AG04450 (cell line): ENCODE measurements at places on chromosomes 6 and 20.

DNA sequence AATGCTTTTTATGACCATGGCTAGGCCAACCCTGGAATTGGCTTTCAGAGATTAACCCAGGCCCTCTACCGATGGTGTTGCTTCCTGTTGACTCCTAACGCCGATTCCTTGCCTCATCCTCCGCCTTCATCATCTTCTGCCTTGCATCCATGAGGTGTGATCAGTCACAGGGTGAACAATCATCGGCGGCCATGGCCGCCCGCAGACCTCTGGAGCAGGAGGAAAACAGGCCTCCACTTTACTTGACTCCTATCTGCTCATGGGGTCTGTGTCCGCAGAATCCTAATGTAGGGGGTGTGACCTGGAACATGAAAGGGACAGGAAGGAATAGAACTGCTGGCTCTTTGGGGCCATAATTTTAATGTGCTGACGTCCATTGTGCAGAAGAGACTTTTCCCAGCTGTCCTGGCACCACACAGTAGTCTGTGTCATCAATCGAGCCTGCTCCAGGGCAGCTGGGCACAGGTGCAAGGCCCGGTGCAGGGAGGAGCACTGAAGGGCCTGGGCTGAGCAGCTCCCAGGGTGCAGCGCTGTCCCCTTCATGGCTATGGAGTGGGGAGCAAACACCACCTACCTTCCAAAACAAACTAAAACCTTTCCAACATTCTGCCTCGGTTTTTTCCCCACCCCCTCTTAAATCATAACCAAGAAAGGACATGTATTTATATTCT is 8.0 kb downstream of the SLC22A3 start:
- DNase-seq: no peak

- no peak for DNase-seq
These were observed 188.3 kb downstream of the OGFRL1 start for GRCh38 chr6:71476872-71477271.

DNA sequence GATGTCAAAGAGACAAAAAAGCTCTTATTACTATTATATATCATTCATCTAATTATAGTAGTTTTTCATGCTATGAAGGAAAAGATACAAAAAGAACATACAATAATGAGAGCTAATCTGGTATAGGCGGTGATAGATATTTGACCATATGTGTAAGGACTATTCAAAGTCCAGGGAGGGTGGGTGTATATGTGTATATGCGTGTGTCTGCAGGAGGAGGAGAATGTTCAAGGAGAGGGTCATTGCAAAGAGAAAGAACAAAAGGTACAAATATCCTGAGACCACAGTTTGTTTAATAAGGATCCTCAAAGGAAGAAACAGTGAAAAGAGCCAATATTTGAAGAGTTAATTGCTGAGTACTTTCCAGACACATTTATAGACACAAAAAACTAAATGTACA is 1288.6 kb upstream of the CITED2 start:
- no peak for DNase-seq

DNA sequence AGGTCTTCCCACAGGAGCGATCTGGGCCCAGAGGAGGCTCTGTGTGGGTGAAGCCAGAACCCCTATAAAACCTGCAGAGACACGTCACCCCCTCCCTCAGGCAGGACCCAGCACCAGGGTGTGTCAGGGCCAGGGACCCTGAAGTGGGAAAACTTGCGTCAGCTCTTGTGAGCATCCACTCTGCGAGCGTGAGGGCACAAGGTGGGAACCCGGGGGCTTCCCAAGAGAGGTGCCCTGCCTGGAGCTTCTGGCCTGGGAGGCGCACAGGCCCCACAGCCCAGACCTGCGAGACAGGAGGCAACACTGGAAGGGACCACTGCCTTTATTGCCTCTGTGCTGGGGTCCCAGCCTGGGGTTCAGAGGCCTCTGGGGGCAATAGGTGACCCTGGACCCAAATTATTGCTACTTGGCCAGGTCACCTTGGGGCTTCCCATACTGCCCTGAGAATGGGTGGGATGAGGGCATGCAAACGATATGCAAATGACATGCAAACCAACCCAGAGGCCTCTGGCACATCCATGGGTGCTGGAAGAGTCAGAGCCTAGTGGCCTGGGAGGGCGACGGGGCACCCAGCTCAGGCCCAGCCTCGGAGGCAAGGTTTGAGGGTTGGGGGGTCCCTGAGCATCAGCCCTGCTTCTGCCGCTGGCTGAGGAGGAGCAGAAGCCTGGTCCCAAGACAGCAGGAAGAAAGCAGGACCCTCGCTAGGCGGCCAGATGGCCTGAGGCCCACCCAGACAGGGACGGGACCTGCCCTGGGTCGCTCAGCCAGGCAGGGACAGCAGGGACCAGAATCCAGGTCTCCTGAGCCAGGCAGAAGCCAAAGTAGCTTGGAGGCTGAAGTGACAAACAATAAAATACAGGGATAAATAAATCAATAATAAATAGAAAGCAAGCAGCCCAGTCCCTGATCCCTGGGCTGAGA is 5.1 kb upstream of the C20orf144 start:
- DNase-seq: no peak
